RKO (cell line): ENCODE measurements at places on chromosomes 1 and 21.
A peak's percentile ranks its signal among the peaks of the same experiment; 100 is the strongest.

DNA sequence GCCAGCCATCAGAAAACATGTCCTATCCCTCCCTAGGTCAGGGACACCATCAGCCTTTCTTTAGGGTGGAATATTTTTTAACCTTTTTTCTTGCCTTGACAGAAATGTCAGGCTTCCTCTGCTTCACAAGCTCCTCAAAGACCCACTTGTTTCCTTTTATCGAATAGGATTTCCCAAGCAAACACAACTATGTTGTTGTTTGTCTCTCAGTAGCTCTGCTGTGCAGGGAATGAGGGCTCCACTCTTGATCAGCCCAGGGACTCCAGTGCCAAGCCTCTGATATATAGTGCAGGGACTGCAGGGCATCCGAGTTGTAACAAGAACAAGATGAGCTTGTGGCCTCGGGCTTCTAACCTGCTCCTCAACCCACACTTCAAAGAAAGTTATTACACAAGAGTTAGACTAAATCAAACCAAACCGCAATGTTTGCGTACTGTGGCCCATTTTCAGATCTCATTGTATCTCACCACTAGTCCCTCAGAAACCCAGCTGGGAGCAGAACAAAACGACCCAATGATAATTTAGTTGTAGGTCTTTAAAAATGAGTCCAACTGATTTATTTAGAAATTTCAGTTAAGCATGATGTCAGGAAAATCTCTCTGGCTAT lies 108.1 kb downstream of the ATG4C start:
- no peak for DNase-seq

- no peak for DNase-seq
Measured at GRCh38 chr1:65193129-65193695, 45.2 kb downstream of the AK4 start.

DNA sequence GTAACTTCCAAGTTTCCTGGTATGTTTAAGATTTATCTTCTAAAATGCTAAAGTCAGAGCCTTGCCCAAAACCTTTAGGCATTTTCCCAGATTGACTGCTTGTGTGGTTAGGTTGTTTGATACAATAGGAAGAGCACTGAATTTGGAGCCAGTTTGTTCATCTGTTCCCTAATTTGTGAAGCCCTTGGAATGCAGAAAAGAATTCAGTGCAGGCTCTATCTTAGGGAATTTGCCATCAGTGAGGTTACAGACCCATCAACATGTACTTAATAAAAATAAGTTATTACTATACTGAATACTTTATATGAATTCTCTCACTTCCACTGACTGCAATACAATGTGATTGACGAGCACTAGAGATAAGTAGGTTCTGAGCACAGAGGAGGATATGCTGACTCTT lies 120.2 kb downstream of the PIK3R3 start:
- DNase-seq, result no peak

- DNase-seq, result no peak
Measured at GRCh38 chr1:47756411-47756810, 240.8 kb downstream of the TRABD2B start.

- peak; percentile 70 for DNase-seq
Measured at GRCh38 chr1:214280386-214281020, 456 bp upstream of the SMYD2 start.

- DNase-seq, result peak; percentile 47
Measured at GRCh38 chr1:235913311-235913710, 46.6 kb upstream of the LYST start.

DNA sequence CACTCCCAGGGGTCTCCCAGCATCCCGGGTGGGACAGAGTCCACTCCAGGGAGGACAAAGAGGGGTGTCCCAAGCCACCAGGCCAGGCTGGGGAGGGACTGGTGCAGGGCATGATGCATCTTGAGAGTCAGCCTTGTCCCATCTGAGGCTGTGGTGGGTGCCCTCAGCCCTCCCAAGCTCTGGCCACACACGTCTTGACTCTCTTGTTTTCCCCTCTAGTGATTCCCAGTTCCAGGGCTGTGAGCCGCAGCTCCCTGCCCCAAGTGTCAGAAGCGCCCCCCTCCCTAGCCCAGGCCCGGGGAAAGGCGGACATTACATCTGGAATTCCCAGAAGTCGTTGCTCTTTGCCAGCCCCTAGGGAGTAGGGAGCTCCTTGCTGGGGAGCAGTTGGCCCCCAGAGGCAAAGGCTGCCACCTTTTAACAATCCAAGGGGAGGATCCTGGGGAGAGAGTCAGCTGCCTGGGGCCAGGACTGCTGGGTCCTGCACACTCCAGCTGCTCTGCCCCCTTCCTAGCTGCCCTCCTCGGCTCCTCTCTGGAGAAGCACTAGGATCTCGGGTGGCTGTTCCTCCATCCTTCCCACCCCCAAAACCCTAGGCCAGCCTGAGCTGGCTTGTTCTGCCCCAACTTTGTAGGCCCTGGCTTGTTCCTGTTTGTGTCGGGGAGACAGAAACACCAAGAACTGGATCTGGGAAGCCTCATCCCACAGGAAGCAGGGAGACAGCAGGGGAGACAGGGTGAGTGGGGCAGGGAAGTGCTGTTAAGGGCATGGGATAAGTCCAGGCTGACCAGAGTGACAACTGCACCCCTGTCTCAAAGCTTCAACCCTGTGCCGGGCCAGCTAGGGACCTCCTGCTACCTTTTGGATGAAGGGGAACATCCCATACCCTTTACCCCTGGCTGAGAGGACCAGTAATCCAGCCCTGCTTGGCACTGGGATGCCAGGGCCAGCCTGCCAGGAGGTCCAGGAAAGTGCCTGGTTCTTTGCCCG lies 3.2 kb upstream of the PTPN7 start:
- no peak for DNase-seq

- DNase-seq, result no peak
Measured at GRCh38 chr1:227735539-227736285, 477 bp downstream of the SNAP47 start.

DNA sequence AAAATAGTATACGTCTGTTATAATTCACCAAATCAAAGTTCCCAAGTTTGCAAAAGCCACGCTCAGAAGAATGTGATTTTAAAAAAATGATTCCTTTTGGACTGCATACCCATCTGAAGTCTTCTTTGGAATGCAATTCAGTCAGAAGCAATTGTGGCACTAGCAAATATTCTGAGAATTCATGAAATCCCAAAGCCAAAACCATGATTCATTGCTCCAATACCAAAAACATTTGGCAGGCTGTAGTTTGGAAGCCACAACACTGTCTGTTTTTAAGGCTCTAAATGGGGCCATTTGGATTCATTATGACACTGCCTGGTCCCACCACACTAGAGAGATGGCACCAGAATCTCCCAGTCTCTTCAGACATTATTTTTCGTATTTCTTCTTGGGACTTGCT lies 21.8 kb upstream of the LRRC53 start:
- DNase-seq, result no peak

GRCh38 chr1:63831409-63831808 lies 57.6 kb downstream of the ROR1 start:
- no peak for DNase-seq

- DNase-seq, result no peak
Measured at GRCh38 chr1:65054481-65054880, 88.1 kb upstream of the JAK1 start.

DNA sequence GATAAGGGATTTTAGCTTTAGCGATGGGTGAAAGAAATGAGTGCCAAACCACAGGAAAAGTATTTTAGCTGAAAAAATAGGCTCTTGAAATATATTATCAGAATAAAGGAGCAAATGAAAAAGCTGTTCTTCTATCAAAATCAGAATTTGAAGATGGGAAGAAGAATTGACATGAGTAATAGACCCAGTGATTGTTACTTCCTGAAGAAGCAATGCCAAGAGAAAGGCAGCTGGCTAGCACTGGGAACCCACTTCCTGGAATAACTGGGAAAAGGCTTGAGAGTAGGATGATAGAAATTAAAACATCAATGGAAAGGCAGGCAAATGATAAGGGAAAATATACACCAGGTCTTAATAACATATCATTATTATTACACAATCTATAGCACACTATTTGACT lies 29.9 kb upstream of the LYPLAL1 start:
- peak; percentile 12 for DNase-seq

- DNase-seq, result no peak
Measured at GRCh38 chr1:4118746-4119515, 218.9 kb upstream of the C1orf174 start.

- no peak for DNase-seq
Measured at GRCh38 chr1:246769306-246769705, 45.1 kb downstream of the SCCPDH start.

DNA sequence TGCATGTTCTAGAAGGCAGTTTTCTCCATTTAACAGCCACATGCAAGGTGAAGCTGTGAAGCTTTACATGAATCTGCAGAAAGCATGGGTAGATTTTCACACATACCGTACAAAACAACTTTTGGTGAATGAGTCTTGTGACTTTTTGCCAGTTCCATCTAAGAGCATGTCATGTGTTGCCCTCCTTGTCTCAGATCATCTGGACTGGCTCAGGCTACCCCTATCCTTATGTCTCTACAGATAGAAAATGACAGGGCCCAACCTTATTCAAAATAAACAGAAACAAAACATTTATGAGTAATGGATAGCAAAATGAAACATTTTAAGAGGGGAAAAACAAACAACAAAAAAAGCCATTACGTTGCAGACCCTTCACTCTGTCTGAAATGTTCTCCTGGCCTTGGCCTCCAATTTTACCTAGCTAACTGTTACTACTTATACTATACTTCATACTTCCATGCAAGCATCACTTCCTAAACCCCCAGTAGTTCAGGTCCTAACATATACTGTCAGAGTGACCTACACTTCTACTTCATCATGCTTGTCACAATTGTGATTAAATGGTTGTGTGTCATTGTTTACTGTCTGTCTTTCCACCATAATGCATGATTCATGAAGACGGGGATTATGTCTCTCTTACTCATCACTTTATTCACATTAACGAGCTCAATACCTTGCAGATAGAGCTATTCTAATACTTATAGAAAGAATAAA lies 39.0 kb downstream of the LRRC8C start:
- peak; percentile 92 for DNase-seq

GRCh38 chr1:54229281-54229891 lies 29.4 kb downstream of the MRPL37 start:
- peak; percentile 19 for DNase-seq

- DNase-seq, result peak; percentile 63
Measured at GRCh38 chr1:12001249-12001917, 17.9 kb upstream of the MIIP start.

- DNase-seq, result no peak
Measured at GRCh38 chr21:45594721-45595489, 48.6 kb upstream of the PCBP3 start.

GRCh38 chr1:32234792-32235191 lies 12.2 kb upstream of the FAM167B start:
- DNase-seq, result no peak

DNA sequence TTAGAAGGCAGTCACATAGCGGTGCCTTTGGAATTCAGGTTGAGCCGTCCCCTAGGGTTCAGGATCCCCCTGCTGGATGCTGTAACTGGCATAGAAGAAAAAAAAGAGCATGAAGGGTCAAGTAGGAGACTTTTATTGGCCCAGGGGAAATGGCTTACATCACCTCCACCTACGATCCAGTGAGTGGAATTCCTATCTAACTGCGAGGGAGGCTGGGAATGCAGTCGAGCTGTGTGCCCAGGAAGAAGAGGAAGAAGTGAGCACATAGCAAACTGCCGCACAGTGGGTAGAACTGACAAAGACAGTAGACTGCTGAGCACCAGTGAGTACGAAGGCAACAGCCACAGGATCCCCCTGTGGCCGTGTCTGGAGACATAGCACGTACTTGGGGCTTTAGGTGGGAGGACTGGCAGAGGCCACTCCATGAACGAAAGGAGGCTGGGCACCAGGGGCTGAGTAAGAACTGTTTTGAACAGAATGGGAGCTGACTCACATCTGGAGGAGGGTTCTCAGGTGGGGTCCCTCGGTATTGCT lies 79.2 kb downstream of the RNF220 start:
- DNase-seq, result no peak

GRCh38 chr1:59494145-59494833 lies 197.4 kb downstream of the FGGY start:
- DNase-seq, result no peak

DNA sequence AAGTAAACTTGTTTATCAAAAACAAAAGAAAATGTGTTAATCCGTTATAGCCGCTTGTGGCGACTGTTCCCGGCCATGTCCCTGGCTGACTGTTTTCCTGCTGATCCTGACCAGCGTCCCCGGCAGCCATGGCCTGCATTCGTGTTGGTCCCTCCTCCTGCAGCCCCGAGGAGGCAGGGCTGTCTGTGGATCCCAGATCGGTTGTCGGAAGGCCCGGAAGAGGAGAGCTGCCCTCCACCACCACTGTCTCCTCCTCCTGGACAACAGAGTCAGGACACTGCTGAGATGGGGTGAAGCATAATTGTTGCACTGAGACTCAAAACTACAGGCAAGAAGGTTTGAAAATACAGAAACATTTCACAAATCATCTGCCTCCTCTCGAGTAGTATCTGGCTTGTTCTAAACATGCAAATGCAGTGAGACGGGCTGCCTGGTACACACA lies 3.6 kb upstream of the MXRA8 start:
- DNase-seq, result no peak

DNA sequence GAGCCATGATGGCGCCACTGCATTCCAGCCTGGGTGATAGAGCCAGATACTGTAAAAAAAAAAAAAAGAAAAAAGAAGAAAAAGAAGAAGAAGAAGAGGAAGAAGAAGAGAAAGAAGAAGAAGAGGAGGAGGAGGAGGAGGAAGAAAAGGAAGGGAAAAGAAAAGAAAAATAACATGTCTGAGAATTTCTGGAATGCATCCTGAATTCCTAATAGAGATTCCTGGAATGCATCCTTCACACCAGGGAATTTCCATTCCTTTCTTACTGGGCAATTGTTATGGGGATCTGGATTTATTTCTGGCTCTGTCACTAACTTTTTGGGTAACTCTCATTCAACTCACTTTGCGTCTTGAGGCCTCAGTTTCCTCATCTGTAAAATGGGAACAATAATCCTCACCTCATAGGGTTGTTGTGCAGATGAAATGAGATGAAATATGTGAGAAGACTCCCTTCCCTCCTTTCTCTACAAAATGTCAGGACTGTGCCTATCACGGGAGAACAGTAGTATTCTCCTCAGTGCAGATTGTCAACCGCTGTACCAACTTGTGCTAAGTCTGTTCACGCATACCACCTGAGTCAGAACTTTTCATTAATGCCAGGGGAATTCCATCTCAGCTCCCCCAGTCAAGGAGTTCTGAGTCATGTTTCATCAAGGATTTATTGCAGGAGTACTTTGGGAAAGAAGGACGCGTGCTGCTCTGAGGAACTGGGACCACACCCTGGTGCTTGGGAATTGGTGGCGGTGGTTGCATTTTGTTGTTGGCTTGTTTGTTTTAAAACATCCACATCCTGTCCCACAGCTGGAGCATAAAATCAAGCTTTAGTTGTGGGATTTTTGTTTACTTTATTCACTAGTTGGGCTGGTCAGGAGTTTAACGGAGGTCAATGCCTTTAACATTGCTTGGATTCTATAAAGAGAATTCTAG lies 42.4 kb upstream of the ROR1 start:
- peak; percentile 37 for DNase-seq
